ENCODE measurements at places on chromosomes 6 and 20.

- no peak for DNase-seq
Observed at GRCh38 chr20:61295682-61296628, 43.9 kb downstream of the CDH4 start.

DNA sequence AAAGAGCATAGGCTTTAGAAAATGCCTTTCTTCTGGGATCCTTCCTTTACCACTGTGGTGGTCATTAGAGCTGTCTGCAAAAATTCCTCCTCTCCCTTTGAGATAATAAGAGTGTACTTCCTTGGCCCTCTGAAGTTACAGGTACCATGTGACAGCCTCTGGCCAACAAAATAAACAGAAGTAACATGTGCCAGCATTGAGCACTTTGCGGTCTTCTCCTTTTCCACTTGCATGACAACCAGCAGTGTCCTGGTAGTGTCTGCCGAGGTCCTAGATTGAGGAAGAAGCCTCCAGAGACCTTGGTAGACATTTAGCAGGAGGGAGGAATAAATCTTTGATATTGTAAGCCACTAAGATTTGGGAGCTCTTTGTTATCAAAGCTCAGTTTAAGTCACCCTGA is 87.5 kb upstream of the ARID1B start:
- no peak for DNase-seq

DNA sequence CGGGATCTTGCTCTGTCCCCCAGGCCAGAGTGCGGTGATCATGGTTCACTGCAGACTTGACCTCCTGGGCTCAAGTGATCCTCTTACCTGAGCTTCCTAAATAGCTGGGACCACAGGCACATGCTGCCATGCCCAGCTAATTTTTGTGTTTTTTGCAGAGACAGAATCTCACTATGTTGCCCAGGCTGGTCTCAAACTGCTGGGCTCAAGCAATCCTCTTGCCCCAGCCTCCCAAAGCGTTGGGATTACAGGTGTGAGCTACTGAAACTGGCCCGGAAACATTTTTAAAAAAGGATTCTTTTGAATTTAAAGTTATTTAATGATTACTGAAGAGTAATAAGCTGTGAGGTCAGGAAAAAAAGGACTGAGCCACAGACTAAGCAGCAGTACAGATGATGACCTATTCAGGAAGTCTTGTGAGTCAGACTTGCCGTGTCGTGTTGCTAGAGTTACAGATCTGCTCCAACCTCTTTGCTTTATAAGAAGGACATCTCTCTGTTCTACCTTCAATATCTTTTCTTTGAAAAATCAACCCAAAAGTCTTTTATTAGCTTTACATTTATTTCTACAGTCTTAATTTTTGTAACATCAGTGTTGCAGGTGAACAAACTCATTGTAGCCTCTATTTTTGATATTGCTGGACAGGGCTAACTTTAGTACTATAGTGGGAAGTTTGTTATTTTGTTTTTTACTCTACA is 108.7 kb downstream of the NCOA3 start:
- DNase-seq: peak; percentile 56

DNA sequence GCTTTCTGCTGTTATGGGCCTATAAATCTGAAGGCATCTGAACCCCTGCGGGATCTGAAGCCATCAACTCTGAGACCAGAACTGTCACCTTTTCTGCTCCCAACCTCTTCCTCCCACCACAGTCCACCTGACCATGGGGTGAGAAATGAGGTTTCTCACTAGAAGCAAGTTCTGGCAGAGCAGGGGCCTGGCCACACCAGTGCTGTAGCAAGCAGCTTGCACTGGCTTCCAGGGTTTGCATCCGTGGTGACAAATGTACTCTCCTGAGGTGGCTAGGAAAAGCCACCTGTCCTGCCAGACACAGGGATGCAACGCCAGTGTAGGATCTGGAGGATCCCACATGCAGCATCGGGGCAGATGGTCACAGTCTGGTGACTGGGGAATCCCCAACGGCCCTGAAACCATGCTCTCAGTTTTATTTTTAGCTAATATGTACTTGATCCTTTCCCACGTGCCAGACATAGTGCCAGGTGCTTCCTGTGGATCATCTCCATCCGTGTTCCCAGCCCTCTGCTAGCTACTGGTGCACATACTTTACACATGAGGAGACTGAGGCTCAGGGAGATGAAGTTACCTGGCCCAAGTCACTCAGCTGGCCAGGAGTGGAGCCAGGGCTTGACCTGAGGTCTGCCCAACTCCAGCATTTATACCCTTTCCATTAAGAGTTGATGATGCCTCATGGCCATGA is 122.1 kb upstream of the SPACA1 start:
- DNase-seq: no peak

- no peak for DNase-seq
Observed at GRCh38 chr20:19589787-19590362, 168.2 kb upstream of the RIN2 start.

DNA sequence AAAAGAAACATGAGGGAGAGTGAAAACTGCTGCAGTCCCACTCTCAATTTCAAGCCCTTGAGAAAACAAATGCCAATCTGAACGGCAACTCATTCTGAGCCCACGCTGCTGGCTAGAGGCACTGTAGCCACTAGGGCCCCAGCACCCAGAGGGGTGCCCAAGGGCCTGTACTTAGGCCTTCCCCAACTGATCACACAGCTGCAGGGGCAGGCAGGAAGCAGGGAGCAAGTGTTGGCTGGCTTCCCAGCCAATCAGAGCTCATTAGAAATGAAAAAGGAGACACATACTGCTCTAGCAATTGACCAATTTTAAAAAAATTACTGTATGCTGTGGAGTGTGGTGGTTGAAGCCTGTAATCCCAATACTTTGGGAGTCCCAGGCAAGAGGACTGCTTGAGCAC is 3.7 kb upstream of the BEND3 start:
- no peak for DNase-seq

All from CD8-positive, alpha-beta T cell (primary cell).